Stimulated activated CD8-positive, alpha-beta memory T cell treated with anti-CD3 and anti-CD28 coated beads, Interleukin-4, amount 100 ng/mL, for 1 hour (primary cell): ENCODE measurements at places on chromosomes 7 and 10.

DNA sequence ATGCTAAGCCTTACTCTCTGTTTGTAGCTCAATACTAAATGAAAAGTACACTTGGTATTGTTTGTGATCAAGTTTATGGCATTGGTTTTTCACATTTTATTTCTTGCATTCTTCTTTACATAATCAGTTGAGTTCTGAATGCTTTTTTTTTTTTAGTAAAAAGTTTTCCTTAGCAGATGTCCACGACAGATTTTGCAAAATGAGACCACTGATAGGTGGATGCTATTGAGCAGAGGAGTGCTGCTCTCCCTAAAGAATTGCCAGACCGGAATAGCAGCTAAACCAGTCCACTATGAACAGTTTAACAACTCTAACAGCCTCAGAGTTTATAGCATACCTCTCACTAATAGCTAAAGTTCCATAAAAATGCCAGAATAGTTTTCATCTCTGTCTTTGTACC is 225.1 kb upstream of the CACNA2D1 start:
- no peak for DNase-seq

DNA sequence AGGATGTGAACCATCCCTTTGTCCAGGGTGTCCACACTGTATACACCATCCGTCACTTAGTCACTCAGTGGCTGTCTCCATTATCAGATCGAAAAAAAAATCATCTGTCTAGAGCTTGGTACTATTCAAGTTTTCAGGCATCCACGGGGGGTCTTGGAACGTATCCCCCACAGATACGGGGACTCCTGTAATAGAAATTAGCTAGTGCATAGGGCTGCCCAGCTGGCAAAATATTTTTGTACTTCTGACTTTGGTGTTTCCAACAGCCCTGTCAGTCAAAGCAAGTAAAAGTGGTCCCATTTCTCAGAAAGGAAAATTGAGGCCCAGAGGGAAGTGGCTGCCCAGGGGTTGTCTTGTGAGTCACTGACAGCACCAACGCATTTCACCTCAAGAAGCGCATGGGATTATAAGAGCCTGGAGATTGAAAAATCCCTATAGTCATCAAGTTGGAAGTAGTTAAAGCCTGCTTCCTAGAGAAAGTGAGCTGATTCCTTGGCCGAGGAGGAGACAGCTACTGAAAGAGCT is 52.1 kb upstream of the SLC29A3 start:
- DNase-seq: no peak

- DNase-seq: no peak
These were observed 15.3 kb upstream of the SUN1 start for GRCh38 chr7:816751-817671.

DNA sequence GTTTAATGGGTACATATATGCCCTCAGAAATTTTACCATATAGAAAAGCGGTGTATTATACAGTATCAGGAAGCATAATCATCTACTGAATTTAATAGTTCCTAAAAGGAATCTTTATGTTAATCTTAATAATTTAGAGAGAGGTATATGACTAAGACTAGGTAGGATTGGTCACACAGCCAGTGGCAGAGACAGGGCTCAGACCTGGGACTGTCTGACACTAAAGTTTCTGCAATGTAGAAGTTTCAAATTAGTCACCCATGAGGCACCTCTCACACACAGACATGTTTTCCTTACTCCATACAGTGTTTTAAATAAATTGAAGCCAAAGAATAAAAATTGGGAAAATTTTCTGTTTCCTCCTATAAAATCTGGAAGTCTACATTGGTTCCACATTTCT is 72.8 kb upstream of the ADRA2A start:
- no peak for DNase-seq

DNA sequence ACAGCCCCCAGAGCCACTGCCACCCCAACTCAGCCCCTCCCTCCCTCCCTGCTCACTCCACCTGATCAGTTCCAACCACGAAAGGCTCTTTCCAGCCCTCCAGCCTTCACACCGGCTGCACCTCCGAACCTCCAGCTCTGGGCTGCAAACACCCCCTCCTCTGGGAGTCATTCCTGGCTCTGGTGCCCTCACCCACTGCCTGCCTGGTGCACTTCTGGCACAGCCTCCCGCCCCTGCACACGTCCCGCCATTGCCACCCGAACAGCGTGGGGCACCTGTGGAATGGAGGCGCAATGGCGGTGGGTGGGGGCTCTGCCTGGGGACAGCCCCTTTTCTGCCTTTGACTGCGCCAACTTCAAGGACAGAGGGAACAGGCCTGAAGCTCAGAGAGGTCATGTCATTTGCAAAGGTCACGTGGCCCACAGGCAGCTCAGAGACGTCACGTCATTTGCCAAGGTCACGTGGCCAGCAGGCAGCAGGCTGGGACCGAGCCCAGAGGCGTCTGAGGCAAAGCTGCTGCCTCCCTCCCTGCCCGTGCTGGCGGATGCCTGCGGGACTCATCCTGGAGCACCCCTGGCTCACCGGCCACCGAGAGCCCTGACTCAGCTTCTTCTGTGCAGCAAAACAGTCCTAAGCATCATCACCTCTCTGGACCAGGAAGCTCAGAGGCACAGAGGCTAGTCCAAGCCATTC is 76.0 kb upstream of the DNAAF5 start:
- DNase-seq: no peak
